Sigmoid colon (tissue), 7 donors: ENCODE measurements at places on chromosomes 13 and 19. TPM values are rescaled to one million over a fixed set of nuclear protein-coding genes. Genes with fewer than 3 reads are reported as not detected.

- no peak for DNase-seq
Observed at GRCh38 chr19:29685326-29685725, 20.1 kb downstream of the PLEKHF1 start.

LILRA5 gene
- polyA plus RNA-seq: 5.1 TPM

- DNase-seq: peak; percentile 58
Observed at GRCh38 chr19:38788478-38789243, at the start of gene LGALS7B. Gene LGALS7B (plus strand): TSS chr19:38789200. CDS start chr19:38789227, 27 bp downstream.

UBL3 gene
- polyA plus RNA-seq: 43.2 TPM

SLC17A7 gene
- 0.23 TPM for polyA plus RNA-seq

C19orf38 gene
- 3.3 TPM for polyA plus RNA-seq

DNAJC15 gene
- 38.8 TPM for polyA plus RNA-seq

- DNase-seq: no peak
Observed at GRCh38 chr13:88248393-88248792, 577.2 kb downstream of the SLITRK5 start.

SH2D3A gene
- polyA plus RNA-seq: 42.7 TPM

DNA sequence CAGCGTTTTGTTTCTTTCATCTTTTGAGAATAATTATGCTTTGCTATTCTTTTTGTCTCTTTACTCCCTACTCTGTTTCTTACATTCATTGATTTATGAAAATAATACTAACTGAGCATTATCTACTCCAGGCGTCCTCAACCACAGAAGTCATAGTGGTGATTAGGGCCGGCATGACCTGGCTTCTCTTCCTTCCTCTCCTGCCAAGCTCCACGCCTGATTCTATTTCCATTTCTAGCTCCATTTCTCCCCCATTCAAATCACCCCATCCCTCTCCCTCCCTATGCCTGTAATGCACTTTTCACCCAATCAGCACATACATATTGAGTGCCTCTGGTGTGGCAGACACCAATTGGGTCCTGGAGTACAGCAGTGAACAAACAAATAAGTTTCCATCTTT lies 183.2 kb upstream of the GPR12 start:
- DNase-seq: no peak

GRCh38 chr19:49864890-49865289 lies 2.5 kb downstream of the PNKP start:
- no peak for DNase-seq
